ENCODE measurements at places on chromosomes 11 and 22. TPM values are rescaled to one million over a fixed set of nuclear protein-coding genes. Genes with fewer than 3 reads are reported as not detected.

- DNase-seq = no peak
- peaks cover 6% of the 10 kb centered on the region for H3K4me1 ChIP-seq
- H3K27me3 ChIP-seq = no peaks in the 10 kb centered on the region
- H3K4me3 ChIP-seq = no peak overlapping the region
These were observed 30.2 kb downstream of the GTF2H1 start for GRCh38 chr11:18352581-18352980.

GRCh38 chr11:69096473-69096872 lies 47.7 kb downstream of the TPCN2 start:
- peaks cover 4% of the 10 kb centered on the region for H3K27me3 ChIP-seq
- H3K4me1 ChIP-seq = peaks cover under 1% of the 10 kb centered on the region
- DNase-seq = no peak
- no peak overlapping the region for H3K27ac ChIP-seq

P4HA3 gene
- not detected for total RNA-seq

DNA sequence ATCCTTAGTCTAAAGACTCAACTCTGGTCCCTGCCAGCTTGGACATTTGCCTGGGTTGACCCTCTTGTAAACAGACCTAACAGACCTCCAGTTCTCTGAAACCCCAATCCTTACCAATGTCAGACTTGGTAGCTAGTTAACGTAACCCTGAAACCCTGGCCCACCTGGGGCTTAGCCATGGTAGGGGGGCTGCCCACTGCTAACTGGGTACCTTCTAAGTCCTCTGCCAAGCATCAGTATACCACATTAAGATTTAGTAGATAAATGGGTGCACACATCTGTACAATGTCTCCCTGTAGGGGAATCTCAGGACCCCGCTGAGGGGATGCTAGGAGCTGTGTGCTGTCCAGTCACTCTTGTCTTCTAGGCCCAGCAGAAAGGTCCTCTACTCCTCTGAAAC lies 29.9 kb upstream of the TH start:
- no peak overlapping the region for H3K4me3 ChIP-seq
- no peaks in the 10 kb centered on the region for H3K27me3 ChIP-seq
- peaks cover 2% of the 10 kb centered on the region for H3K4me1 ChIP-seq
- H3K27ac ChIP-seq = no peak overlapping the region
- no peak for DNase-seq

DNA sequence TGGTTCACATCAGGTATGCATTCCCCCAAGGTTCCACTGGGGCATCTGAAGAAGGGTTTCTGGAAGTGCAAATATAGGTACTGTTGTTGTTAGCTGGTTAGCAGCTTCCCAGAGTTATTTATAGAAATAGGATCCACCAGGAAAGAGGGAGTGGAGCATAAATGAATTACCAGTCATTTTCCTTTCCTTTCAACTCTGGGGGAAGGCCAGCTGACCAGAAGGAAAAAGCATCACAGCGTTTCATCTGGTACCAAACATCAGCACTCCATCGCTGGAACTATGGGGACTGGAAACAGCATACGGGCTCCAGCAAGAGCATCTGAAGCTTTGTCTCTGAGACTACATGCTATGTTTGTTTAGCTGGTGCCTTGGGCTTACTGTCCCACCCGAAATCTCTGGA lies 378.2 kb upstream of the NARS2 start:
- H3K4me3 ChIP-seq = no peak overlapping the region
- no peaks in the 10 kb centered on the region for H3K4me1 ChIP-seq
- DNase-seq = no peak
- H3K27ac ChIP-seq = no peak overlapping the region
- H3K27me3 ChIP-seq = peaks cover 19% of the 10 kb centered on the region
- H3K36me3 ChIP-seq = no peaks in the 10 kb centered on the region

GRCh38 chr11:19697721-19698121 lies 14.9 kb upstream of the NAV2 start:
- no peaks in the 10 kb centered on the region for H3K36me3 ChIP-seq
- no peak overlapping the region for H3K4me3 ChIP-seq
- no peaks in the 10 kb centered on the region for H3K4me1 ChIP-seq
- DNase-seq = no peak
- no peak overlapping the region for H3K27ac ChIP-seq

ACCSL gene
- not detected for total RNA-seq

DNA sequence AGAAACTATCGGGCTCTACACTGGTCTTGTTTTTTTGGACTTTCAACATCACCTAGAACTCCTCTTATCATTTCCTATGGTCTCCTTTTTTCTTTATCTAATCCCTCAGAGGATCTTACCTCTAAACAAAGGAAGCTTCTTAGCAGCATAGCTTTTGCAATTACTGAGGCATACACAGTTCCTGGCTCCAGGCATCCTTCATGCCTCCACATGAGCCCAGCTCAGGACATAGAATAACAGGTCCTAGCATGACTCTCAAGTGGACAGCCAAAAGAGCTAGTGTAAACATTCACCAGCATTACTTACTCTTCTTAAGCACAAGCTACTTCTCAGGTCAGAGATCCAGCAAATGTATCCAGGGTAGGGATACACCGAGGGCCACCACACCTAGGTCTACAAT lies 17.1 kb downstream of the CFAP300 start:
- no peak for DNase-seq
- no peak overlapping the region for H3K4me3 ChIP-seq
- H3K27me3 ChIP-seq = peaks cover 4% of the 10 kb centered on the region
- no peaks in the 10 kb centered on the region for H3K36me3 ChIP-seq

DNA sequence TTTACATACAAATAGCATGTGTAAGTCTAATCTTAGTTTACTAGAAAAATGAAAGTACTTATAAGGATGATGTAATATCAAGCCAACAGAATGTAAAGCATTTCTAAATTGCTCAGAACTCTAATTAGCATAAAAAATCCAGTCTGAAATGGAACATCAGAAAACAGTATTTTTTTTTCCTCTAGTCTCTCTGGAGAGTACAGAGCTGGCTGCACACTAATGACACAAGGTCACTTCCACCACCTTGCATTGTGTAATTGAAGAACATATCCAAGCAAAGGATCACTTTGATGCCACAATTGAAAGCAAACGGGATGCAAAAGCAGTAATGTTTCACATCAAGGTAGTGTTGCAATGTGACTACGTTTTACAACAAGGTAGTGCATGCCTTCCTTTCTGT lies 548.0 kb upstream of the LUZP2 start:
- H3K4me1 ChIP-seq = no peaks in the 10 kb centered on the region
- no peak for DNase-seq
- no peaks in the 10 kb centered on the region for H3K27me3 ChIP-seq

DNA sequence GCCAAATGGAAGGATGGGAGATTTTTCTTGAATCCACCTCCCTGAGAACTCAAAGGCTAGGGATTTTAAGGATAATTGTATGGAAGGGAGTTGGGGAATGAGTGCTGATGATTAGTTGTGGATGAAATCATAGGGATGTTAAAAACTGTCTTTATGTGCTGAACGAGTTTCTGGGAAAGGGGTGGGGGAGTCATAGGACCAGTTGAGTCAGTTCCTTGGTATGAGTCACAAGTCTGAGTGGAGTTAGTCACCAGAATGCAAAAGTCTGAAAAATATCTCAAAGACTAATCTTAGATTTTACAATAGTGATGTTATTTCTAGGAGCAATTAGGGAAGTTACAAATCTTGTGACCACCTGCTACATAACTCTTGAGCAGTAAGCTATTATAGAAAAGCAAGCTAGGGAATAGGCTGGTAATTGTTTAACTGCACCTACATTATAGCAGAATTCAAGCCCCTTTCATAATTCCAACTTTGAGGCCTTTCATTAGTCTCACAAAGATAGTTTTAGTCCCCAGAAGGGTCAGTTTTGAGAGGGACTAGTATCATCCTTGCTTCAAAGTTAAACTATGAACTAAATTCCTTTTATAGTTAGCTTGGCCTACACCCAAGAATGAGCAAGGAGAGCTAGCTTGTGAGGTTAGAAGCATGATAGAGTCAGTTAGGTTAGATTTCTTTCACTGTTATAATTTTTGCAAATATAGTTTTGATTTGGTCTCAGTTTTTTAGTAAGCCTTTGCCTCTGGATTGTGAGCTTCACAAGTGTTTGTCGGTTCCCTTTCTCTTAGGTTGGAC lies 668.0 kb downstream of the ETS1 start:
- H3K4me1 ChIP-seq = peaks cover 6% of the 10 kb centered on the region
- H3K27me3 ChIP-seq = peaks cover 18% of the 10 kb centered on the region
- DNase-seq = peak; percentile 39
- no peak overlapping the region for H3K27ac ChIP-seq

- DNase-seq = no peak
- no peak overlapping the region for H3K27ac ChIP-seq
These were observed 66.1 kb downstream of the CHST1 start for GRCh38 chr11:45599161-45599943.

PLEKHA7 gene
- 5.1 TPM for total RNA-seq

GRCh38 chr11:45930031-45930794 lies 7.8 kb downstream of the LARGE2 start:
- peak overlapping the region; percentile 75 for H3K27ac ChIP-seq
- H3K27me3 ChIP-seq = no peaks in the 10 kb centered on the region
- no peak overlapping the region for H3K4me3 ChIP-seq
- peak; percentile 66 for DNase-seq
- peaks cover 4% of the 10 kb centered on the region for H3K36me3 ChIP-seq
- peaks cover 33% of the 10 kb centered on the region for H3K4me1 ChIP-seq

- no peak overlapping the region for H3K27ac ChIP-seq
- H3K4me3 ChIP-seq = no peak overlapping the region
- no peaks in the 10 kb centered on the region for H3K27me3 ChIP-seq
These were observed 3.2 kb downstream of the P2RY6 start for GRCh38 chr11:73275381-73275750.

ZFP91 gene
- total RNA-seq = 36.1 TPM

DNA sequence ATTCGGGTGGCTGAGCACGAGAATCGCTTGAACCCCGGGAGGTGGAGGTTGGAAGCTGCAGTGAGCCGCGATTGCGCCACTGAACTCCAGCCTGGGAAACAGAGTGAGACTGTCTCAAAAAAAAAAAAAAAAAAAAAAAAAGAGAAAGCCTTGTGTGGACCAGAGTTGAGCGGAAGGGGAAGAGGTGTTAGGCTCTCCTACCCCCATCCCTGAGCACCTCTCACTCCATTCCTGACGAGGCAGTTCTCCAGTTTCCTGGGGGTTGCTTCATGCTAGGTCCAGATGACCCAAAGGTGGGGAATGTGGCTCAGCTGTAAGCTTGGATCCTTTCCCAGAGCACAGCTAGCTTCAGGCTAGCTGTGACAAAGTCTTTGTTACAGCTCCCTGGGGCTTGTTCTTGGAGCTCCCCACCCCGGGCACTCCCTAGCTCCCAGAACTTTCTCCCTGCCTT lies 8.8 kb upstream of the DNAL4 start:
- no peak for DNase-seq
- no peak overlapping the region for H3K4me3 ChIP-seq
- no peaks in the 10 kb centered on the region for H3K36me3 ChIP-seq
- H3K27me3 ChIP-seq = peaks cover 12% of the 10 kb centered on the region
- H3K4me1 ChIP-seq = peaks cover 8% of the 10 kb centered on the region
- H3K27ac ChIP-seq = no peak overlapping the region

POU2AF2 gene
- total RNA-seq = not detected

GRCh38 chr11:121032546-121032945 lies 8.6 kb downstream of the TBCEL start:
- peaks cover 6% of the 10 kb centered on the region for H3K36me3 ChIP-seq
- no peaks in the 10 kb centered on the region for H3K27me3 ChIP-seq
- DNase-seq = no peak
- no peak overlapping the region for H3K27ac ChIP-seq

All from activated CD4-positive, alpha-beta memory T cell treated with anti-CD3 and anti-CD28 coated beads for 36 hours (primary cell).